ENCODE measurements at places on chromosomes 6 and 20.

GRCh38 chr6:35236223-35236622, 22.5 kb downstream of the SCUBE3 start:
- no peak for DNase-seq

GRCh38 chr20:15616626-15617025, 956.6 kb downstream of the KIF16B start:
- no peak for DNase-seq

GRCh38 chr6:111150577-111150976, 63.3 kb downstream of the SLC16A10 start:
- DNase-seq = no peak

DNA sequence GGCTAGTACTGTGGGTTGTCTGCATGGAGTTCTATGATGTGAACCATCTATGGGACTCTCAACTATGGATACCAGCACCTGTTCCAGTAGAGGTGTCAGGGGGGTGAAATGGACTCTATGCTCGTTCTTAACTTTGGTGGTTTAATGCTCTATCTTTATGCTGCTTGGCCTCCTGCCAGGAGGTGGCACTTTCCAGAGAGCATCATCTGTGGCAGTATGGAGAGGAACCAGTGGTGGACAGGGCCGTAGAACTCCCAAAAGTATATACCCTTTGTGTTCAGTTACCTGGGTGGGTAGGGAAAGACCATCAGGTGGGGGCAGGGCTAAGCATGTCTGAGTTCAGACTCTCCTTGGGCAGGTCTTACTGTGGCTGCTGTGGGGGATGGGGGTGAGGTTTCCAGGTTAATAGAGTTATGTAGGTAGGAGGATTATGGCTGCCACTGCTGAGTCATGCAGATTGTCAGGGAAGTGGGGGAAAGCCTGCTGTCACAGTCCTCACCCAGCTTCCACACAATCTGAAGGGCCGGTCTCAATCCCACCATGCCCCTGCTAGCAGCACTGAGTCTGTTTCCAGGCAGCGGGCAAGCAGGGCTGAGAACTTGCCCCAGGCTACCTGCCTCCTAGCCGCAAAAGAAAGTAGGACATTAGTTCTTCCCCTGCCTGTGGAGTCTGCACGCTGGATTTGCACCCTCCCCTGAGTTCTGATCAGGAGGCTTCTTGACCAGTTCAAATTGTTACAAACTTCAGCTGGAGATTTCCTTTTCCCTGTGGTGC, 284.0 kb downstream of the KCNQ5 start:
- no peak for DNase-seq

DNA sequence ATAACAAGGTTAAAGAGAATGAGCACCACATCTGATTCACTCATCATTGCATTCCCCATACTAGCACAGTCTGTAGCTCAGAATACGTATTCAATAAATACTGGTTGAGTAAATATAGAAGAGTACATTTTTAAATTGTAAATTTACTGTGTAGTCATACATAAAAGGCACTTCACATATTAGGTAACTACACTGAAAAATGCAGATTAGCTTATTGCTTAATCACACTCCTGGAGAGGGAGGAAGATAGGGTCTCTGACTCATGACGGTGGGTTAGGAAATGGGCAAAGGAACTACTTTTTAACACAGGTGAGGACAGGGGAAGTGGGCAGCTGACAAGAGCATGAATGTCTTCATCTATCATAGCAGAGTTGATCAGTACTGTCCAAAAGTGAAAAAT, 133.2 kb downstream of the TBC1D32 start:
- no peak for DNase-seq

DNA sequence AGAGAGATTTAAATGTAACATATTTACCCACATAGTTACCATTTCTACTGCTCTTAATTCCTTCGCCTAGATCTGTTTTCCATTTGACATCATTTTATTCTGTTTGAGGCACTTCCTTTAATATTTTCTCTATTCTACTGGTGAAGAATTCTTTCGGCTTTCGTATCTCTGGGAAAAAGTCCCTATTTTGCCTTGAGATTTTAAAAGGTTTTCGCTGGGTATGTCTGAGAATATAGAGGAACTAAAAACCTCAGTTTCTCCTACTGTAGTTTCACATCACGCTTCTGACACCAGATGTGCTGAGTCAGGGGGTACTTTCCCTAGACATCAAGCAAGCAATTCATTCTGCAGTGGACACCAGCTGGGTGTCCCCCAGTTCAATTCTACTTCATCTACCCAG, 61.7 kb downstream of the E2F3 start:
- no peak for DNase-seq

DNA sequence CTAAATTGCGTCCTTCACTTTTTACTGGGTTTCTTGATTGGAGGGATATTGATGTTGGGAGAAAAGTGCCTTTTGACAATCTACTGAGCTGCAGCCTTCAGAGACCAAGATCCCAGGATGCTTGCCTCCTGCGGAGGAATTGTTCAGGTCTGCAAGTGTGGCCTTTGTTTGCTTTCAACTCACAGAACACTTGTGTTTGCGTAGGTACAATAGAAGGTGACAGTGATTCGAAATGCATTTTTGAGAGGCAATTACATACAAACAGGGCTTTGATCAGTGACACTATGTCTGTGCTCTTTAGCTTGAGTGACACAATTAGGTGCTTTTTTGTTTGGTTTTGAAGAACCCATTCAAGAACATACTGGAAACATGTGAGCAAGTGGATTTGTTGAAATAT, 600.6 kb downstream of the QKI start:
- no peak for DNase-seq

DNA sequence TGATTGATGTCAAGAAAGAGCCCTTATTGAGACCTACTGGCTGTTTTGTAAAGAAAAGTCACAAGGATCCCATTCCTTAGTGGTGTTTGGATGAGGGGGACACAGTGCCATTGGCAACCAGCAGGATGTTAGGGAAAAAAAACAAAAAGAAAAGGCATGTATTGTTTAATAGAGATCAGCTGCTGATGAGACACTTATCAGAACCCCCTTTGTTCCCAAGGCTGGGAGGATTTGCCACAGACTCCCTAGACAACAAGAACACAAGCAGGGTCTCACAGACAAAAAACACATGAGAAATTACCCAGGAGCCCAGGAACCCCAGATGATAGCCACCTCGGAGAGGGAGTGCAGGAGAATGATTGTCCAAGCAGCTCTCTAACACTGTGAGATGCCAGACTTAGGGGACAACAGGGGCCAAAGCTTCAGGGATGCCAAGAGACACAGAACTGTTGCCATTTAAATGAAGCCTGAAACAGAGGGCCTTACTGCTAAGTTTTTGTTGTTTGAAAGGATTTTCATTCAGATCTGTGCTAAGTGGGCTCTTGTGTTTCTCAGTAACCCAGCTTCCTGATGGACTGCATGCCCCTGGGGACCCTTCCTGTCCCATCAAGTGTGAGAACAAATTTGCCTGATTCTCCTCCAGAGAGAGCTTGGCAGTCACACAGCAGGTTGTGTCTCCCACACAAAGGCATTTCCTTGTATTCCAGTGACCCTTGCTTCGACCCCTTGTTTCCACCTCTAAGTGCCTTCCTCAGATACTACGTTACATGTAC, 48.7 kb upstream of the HEY2 start:
- DNase-seq = peak; percentile 3

DNA sequence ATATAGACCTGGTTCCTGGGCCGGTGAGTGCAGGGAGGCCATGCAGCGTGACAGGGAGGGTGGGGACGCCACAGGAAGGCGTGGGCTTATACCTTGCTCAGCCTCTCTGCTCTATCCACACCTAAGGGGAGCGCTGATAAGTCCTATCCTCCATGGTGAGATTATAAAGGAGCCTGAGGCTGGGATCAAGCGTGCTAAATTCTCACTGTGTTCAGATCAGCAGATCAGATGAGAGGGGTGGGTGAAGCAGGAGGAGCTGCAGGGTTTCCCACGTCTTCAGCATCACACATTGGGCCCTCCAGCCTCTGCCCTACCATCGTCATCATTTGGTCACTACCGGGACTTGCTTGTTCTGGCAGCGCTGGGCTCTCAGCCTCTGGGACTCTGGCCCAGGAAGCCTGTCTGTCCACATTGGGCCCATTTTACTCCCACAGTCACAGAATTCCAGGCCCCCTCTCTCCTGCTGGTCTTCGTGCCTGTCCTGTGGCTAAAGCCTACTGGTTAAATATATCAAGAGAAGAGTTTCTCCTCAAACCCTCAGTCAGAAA, 29.1 kb upstream of the PDE10A start:
- DNase-seq = no peak
